ENCODE measurements at places on chromosomes 7 and 10.

DNA sequence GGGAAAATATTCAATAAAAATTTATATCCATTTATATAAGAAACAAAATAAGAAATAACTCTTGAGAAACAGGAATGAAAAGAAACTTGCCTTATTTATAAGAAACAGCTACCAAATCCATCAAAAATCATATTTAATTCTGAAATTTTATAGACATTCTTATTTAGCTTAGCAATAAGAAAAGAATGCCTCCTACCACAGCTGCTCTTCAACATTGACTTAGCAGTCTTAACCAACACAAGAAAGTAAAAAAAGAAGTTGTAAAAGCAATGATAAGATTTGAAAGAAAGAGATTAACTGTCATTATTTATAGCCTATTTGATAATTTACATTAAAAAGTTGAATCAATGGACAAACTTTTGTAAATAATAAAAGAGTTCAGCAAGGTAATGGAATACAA, 212.8 kb downstream of the ZNF365 start:
- DNase-seq = no peak

DNA sequence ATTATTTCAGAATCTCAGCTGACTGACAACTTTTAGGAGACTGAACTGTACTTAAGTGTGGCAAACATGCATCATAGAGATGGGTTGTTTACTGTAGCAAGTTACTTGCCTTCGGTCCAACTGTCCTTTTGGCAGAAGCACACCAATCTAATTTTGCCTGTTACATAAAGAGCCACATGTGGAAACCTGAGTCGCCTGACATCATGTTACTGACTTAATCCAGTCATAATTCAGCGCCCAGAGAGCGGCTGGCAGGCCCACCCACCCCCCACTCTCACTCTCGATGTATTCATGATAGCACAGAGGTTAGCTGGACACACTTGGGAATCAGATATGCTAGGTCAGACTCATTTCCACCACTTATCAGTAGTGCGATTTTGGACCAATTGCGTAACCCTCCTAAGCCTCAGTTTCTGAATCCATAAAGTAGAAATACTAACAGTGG, 57.3 kb upstream of the CAPZA2 start:
- DNase-seq = no peak

DNA sequence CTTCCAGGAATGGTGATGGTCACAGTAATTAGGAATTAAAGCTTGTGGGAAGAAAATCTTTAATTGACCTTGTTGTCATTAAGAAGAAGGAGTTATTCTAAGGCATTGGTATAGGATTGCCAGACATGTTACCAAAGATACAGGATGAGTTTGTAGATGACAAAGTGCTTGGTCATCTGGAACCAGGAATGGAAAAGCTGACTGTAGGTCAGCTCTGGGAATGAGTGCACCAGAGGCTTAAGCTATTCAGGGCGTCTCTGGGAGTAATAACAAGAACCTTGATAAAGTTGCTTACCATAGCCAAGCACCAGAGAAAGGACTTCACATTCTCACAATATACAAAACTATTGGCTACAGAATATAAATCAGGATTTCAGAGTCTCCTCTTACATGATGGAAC, 89.0 kb downstream of the PHTF2 start:
- DNase-seq = no peak

- no peak for DNase-seq
These were observed 143.4 kb upstream of the KLF14 start for GRCh38 chr7:130877236-130877990.

GRCh38 chr7:40223451-40224127, 88.8 kb downstream of the SUGCT start:
- no peak for DNase-seq

DNA sequence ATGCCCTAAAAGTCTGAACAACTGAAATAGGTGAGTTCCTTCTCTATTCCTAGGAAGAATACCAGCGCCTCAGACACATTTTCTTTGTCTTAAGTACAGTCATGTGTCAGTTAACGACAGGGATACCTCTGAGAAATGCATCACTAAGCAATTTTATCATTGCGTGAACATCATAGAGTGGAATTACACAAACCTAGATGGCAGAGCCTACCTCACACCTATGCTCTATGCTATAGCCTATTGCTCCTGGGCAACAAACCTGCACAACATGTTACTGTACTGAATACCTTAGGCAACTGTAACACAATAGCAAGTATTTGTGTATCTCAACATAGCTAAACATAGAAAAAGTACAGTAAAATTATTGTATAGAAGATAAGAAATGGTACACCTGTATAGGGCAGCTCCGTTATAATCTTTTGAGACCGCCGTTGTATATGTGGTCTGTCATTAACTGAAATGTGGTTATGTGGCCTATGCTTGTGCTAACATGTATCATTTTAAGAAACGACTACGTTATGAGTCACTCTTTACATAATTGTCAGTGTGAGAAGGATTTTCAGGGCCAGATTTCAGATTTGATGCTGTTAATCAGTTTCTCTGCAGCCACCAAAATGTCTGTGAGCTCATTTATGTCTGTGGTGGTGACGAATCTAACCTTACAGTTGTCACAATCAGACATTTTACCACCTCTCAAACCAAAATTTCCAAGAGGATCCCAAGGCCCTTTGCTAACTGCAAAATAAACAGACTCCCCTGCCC, 66.1 kb upstream of the STK17A start:
- DNase-seq = no peak

- no peak for DNase-seq
These were observed 28.1 kb upstream of the RPA3 start for GRCh38 chr7:7746458-7746857.

DNA sequence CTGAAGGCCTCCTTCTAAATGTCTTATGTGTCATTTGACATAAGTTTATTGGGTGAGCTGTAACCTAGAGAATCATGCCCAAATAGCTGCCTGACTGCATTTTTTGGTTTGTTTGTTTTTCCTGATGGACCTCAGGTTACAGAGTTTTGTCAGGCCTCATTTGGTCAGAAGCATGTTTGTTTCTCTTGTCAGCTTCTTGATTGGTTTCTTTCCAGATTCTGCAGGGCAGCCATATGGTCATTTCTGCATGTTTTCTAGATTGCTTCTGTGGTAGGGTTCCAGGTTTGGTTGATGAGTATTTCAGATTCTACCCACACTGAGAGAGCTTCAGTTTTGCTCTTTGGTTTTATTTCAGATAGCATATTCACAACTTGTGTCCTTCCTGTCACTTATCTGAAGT, 28.0 kb downstream of the GLCCI1 start:
- DNase-seq = peak; percentile 0

Measured in HS-27A (cell line).